ENCODE measurements at places on chromosomes 1 and 21.

GRCh38 chr1:211551638-211552460 lies 27.1 kb downstream of the SLC30A1 start:
- no peak for DNase-seq

DNA sequence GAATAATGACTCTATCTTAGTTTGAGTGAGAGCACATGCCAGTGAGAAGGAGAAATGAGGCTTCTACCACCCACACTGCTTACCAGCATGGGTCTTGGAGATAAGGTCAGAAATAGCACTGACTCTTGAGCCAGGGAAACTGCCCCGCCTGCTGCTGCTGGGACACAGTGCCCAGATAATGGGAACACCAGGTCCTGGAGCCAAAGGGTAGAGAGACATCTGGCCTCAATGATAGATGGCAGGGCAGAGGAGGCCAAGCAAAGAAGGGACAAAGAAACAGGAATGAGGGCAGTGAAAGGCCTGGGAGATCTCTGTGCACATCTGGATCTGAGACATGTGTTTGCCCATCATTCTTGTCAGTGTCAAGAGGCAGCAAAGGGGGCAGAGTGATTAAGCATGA lies 97.4 kb downstream of the MIS18A start:
- no peak for DNase-seq

GRCh38 chr21:41519806-41520559 lies 12.0 kb upstream of the TMPRSS2 start:
- DNase-seq, result no peak

- DNase-seq, result no peak
Observed at GRCh38 chr1:229248821-229249817, 21.8 kb upstream of the RAB4A start.

- DNase-seq, result no peak
Observed at GRCh38 chr1:53120659-53121058, 21.8 kb downstream of the SLC1A7 start.

All from astrocyte of the cerebellum (primary cell).